ENCODE measurements at places on chromosomes 11 and 22.

GRCh38 chr22:45308957-45309421, 745 bp upstream of the FAM118A start:
- no peak for DNase-seq

DNA sequence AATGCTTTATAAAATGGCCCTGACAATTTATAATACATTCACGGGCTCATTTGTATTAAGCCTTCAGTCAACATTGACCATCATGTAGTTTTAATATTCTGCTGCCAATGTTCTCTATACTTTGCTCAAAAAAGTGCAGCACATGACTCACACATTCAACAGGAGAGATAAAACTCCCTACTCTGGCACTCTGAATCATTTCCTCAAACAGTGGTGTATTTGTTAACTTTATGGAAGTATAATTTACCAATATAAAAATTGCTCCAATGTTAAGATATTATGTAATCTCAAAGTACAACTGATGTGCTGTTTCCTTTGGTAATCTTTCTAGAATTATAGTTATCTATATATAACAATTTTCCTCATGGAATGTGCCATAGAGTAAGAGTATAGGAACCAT, 39.9 kb downstream of the MAML2 start:
- DNase-seq, result no peak

GRCh38 chr11:33692013-33692504, 8.6 kb downstream of the C11orf91 start:
- DNase-seq, result peak; percentile 86

DNA sequence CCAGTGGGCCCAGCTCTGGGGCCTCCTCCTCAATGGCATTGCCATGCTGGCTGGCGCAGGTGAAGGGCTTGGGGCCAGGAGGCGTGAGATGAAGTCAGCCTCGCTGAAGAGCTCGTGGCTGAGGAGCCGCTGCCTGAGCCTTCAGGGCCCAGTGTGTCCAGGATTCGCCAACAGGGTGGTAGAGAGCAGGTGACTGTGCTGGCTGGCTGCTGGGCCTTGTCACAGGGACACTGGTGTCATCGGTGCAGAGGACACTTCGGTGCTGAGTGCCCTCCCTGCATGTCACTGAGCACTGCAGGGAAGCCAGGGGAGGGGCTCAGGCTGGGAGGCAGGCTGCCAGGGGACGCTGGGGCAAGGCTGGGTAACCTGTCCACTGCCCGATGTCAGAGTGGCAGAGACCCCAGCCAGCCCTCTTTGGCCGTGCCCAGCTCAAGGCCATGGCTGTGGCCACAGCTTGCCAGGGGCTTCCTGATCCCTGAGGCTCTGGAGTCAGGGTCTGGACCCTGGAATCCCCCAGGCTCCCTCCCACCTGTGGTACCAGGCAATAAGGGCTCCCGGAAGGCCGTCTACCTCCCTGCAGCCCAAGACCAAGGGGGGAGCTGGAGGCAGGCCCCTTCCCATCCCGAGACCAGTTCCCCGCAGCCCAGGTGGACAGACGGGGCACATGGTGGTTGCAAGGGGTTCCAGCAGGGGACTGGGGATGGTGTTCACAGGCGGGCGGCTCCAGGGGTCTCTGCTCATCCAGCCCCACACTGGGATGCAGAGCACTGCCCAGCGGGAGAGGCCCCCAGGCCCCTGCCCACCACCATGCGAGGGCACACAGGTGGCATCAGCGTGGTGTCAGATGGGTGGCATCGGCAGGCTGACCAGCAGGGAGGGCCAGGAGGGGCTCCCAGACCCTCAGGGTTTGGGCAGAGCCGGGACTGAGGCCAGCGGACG, 63.9 kb downstream of the ARFGAP3 start:
- no peak for DNase-seq

DNA sequence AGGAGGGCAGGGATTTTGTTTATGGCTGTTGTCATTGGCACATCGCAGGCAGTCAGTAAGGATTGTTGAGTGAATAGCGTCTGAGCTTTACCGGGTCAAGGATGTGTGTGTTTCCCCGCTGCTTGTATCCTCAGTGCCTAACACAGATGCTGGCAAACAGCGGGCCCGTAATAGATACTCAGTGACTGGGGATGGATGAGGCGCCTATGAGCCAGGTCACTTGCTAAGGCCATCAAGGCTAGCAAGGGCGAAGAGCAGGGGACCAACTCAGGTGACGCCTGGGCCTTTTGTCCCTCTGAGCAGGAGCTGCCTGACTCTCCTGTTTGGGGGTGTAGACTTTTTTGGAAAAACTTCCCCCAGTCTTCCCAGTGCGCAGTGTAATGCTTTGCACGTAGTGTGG, 118.1 kb downstream of the HIPK3 start:
- no peak for DNase-seq

- DNase-seq, result no peak
These were observed 2.0 kb upstream of the RELT start for GRCh38 chr11:73374151-73374550.

- no peak for DNase-seq
These were observed 9.1 kb downstream of the PPP6R3 start for GRCh38 chr11:68469642-68470041.

DNA sequence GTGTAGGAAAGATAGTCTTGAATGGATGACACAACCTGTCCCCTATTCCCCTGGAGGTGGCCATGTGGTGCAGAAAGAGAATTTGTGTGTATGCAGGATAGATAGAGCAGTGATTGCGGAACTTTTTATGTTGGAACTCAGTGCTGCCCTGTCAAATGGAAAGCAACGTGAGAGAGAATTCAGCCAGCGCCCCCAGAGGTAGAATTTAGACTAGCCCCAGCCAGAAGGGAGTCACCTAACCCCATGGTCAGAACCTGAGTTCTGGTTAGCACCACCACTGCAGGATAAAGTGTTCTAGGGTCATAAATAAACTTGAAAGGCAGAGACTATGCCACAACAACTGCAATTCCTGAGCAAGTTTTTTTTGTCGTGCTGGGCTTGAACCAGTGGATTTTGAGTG, 152.9 kb upstream of the GRIA4 start:
- no peak for DNase-seq

Measured in NCI-H1092 (cell line).